Renal cortex interstitium (tissue), 15 donors: ENCODE measurements at places on chromosomes 7 and 10. TPM values are rescaled to one million over a fixed set of nuclear protein-coding genes. Genes with fewer than 3 reads are reported as not detected.

DNA sequence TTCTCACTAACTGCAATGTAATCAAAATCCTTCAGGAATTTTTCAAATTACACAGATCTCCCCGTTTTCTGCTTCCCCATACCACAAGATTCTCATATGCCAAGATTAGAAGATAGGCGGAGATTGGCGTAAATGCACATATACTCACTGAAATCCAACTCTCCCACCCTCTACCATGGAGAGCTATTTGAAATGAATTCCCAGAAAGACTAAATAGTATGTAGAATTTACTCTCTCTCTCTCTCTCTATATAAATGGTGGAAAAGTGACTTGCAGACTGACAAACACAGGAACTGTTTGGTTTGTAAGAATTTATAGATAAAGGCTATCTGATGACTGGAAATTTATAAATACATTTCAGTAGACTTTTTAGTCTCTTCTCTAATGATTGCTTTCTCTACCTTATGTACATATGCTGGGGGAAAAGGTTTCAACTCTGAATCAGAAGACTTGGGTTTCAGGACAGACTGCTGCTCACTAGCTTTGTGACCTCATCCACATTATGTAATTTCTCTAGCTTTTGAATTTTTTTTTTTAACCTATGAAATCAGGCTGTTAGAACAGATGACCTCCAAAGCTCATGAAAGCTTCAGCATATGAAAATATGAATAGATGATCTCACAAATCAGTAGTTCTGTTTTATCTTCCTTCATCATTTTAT is 67.8 kb upstream of the CSTF2T start:
- no peak for DNase-seq

NUTM2E gene
- 0.51 TPM for polyA plus RNA-seq

- no peak for DNase-seq
These were observed 92.0 kb downstream of the TMEM106B start for GRCh38 chr7:12303062-12303461.

GRCh38 chr7:158315881-158316280 is 271.7 kb downstream of the PTPRN2 start:
- no peak for DNase-seq

DNA sequence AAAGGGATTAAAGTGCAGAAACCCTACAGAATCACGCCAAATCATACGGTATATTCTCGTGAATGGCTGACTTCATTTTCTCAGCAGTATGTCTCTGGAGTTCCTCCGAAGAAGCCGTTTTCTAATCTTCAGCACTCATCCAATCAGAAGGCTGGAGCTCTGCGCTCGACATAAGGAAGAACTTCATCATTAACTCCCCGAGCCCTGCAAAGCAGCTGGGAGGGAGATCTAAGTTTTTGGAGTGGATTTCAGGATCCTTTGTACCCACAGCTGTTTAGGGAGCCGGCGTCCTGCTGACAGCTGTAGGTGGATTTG is 40.7 kb upstream of the SDK1 start:
- no peak for DNase-seq

DNA sequence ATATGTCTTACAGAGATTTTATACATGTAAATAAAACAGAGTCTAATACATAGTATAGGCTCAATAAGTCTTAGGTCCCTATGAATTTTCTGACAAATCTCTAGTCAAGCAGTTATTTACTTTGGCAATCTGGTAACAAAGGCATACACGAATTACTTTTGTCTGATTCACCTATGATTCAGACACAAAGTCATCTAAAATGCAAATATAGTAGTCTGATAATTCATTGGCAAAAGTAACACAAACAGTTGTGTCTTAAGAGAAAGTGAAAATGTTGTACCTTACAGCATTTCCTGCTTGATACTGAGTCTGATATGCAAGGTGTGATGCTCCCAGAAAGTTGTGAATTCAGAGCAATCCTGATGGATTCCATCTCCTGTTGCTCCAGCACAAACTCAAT is 209.4 kb upstream of the PRSS1 start:
- no peak for DNase-seq
